ENCODE measurements at places on chromosomes 2 and 18. TPM values are rescaled to one million over a fixed set of nuclear protein-coding genes. Genes with fewer than 3 reads are reported as not detected.

Gene SP140L
- polyA plus RNA-seq = 5.7 TPM

Gene TXNDC2
- polyA plus RNA-seq = not detected

Gene IL36A
- polyA plus RNA-seq = not detected

Gene TUBA4B
- polyA plus RNA-seq = not detected

Gene ZNF397
- 10.9 TPM for polyA plus RNA-seq

Gene WDR7
- polyA plus RNA-seq = 1.7 TPM

Gene FBXO15
- not detected for polyA plus RNA-seq

DNA sequence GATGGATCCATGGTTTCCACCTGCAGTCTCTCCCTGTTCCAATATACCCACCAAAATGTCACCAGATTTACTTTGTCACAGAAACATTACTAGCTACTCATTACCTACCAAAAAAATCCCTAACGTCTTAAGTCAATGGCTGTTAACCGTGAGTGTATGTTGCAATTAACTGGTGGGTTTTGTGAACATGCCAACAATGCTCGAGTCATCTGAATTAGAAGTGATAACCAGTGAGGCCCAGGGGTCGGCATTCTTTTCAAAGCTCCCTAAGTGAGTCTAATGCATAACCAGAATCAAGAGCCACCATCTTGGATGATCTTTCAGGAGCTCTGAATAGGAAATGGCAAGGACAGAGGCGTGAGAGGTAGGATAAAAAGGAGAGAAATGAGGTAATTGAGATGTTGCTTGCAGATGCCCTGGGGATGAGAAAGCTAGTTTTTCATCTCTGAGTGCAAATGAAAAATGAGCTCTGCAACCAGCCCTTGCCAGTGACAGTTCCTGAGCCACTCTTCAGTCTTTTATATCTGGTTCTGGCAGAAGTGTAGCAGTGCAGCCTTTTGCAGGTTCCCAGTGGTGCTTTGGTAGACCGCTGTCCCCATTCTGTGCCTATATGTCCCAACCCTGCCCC is 130.0 kb upstream of the RND3 start:
- no peak overlapping the region for H3K4me3 ChIP-seq
- H3K4me1 ChIP-seq = peaks cover 22% of the 10 kb centered on the region
- H3K27ac ChIP-seq = no peak overlapping the region
- no peaks in the 10 kb centered on the region for H3K27me3 ChIP-seq

GRCh38 chr2:60555783-60556139 is 2.3 kb upstream of the BCL11A start:
- H3K27me3 ChIP-seq = peaks cover 3% of the 10 kb centered on the region
- H3K36me3 ChIP-seq = no peaks in the 10 kb centered on the region
- H3K27ac ChIP-seq = peak overlapping the region; percentile 58
- H3K4me1 ChIP-seq = peaks cover 47% of the 10 kb centered on the region

DNA sequence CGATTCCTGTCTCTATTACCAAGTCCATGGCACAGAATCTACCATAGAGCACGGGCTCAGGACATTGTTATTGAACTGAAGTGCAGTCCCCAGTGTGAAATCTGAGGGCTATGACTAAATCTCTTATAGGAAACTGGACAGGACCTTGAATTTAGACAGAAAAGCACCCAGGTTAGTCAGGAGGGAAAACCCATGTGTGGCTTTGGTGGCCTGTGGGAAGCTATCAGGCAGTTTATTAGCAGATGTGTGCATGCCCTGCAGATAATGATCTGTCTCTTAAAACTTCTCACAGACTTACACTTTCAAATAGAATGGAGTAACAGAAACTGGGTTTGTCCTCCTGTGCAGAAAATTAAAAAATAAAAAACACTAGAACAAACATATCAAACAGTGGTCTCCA is 610.0 kb upstream of the RAB6C start:
- no peaks in the 10 kb centered on the region for H3K4me1 ChIP-seq
- no peak overlapping the region for H3K4me3 ChIP-seq
- no peak overlapping the region for H3K27ac ChIP-seq
- no peaks in the 10 kb centered on the region for H3K36me3 ChIP-seq

- no peaks in the 10 kb centered on the region for H3K27me3 ChIP-seq
- DNase-seq = no peak
- H3K4me1 ChIP-seq = no peaks in the 10 kb centered on the region
- no peaks in the 10 kb centered on the region for H3K36me3 ChIP-seq
Measured at GRCh38 chr18:285817-286216, 18.0 kb upstream of the THOC1 start.

GRCh38 chr2:15714609-15715008 is 122.9 kb downstream of the DDX1 start:
- no peak overlapping the region for H3K27ac ChIP-seq
- no peaks in the 10 kb centered on the region for H3K4me1 ChIP-seq
- no peaks in the 10 kb centered on the region for H3K36me3 ChIP-seq
- H3K27me3 ChIP-seq = no peaks in the 10 kb centered on the region
- H3K4me3 ChIP-seq = no peak overlapping the region

GRCh38 chr2:16031848-16032159 is 91.5 kb downstream of the MYCN start:
- H3K27me3 ChIP-seq = no peaks in the 10 kb centered on the region
- DNase-seq = no peak
- no peaks in the 10 kb centered on the region for H3K36me3 ChIP-seq
- no peak overlapping the region for H3K4me3 ChIP-seq

DNA sequence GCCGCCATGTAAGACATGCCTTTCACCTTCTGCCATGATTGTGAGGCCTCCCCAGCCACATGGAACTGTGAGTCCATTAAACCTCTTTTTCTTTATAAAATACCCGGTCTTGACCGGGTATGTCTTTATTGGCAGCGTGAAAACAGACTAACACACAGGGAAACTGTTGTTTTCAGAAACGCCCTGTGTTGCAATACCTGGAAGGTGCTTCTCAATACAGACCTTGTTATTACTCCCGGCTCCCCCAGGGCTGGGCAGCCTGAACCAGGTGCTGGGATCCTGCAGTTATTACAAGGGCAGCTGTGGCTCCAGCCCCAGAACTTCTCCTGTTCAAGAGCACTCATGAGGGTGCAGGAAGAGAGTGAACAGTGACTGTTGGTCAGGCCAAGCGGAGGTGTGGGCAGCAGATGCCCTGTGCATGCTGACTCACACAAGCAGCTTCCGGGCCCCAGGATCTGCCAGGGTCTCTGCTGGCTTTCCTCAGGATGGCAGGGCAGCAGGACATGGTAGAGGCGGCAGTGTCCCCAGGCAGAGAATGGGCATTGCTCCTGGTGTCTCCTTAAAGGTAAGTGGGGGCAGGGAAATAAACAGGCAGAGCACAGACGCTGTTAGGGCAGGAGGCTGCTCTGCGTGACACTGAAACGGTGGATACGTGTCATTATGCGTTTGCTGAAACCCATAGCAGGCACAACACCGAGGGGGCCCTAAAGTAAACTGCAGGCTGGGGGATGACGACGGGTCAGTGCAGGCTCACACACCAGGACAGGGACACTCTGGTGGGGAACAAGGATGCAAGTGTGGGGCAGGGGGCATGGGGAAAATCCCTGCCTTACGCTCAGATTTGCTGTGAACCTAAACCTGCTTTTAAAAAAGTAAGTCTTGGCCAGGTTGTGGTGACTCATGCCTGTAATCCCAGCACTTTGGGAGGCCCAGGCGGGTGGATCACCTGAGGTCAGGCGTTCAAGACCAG is 89.1 kb downstream of the NDUFA10 start:
- H3K27ac ChIP-seq = no peak overlapping the region
- H3K4me3 ChIP-seq = no peak overlapping the region
- H3K4me1 ChIP-seq = no peaks in the 10 kb centered on the region
- no peak for DNase-seq
- no peaks in the 10 kb centered on the region for H3K36me3 ChIP-seq
- H3K27me3 ChIP-seq = no peaks in the 10 kb centered on the region

GRCh38 chr18:76697441-76697901 is 124.9 kb upstream of the ZNF236 start:
- no peaks in the 10 kb centered on the region for H3K4me1 ChIP-seq
- no peak overlapping the region for H3K4me3 ChIP-seq
- peaks cover 3% of the 10 kb centered on the region for H3K27me3 ChIP-seq
- no peak overlapping the region for H3K27ac ChIP-seq
- no peaks in the 10 kb centered on the region for H3K36me3 ChIP-seq

GRCh38 chr2:83113953-83114352 is 1345.1 kb downstream of the SUCLG1 start:
- no peak for DNase-seq
- no peak overlapping the region for H3K27ac ChIP-seq
- H3K4me3 ChIP-seq = no peak overlapping the region
- no peaks in the 10 kb centered on the region for H3K27me3 ChIP-seq

- no peaks in the 10 kb centered on the region for H3K4me1 ChIP-seq
- H3K27ac ChIP-seq = no peak overlapping the region
- H3K4me3 ChIP-seq = no peak overlapping the region
Measured at GRCh38 chr2:140256080-140256479, 1475.9 kb upstream of the NXPH2 start.

- H3K4me1 ChIP-seq = no peaks in the 10 kb centered on the region
- DNase-seq = no peak
- H3K27me3 ChIP-seq = no peaks in the 10 kb centered on the region
Measured at GRCh38 chr2:6999211-6999877, 82.1 kb downstream of the RNF144A start.

DNA sequence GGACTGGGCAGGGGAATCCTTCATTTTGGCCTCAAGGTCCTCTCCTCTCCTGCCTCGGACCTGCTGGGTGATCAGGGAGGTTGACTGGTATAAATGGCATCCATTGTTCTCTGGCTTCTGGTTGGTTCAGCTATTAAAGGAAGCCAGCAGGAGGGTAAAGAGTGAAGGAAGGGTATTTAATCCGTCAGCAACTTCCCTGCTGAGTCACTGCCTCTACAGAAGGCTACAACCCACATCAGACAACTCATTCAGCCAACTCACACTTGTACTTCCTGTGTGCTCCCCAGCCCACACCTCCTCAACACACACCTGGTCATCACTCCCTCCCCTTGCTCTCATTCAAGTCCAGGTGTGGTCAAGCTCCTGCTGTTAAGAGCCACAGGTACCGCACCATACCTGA is 68.3 kb upstream of the MRPS9 start:
- no peaks in the 10 kb centered on the region for H3K36me3 ChIP-seq
- no peaks in the 10 kb centered on the region for H3K27me3 ChIP-seq
- no peak overlapping the region for H3K27ac ChIP-seq
- DNase-seq = no peak
- H3K4me3 ChIP-seq = no peak overlapping the region
- H3K4me1 ChIP-seq = no peaks in the 10 kb centered on the region

DNA sequence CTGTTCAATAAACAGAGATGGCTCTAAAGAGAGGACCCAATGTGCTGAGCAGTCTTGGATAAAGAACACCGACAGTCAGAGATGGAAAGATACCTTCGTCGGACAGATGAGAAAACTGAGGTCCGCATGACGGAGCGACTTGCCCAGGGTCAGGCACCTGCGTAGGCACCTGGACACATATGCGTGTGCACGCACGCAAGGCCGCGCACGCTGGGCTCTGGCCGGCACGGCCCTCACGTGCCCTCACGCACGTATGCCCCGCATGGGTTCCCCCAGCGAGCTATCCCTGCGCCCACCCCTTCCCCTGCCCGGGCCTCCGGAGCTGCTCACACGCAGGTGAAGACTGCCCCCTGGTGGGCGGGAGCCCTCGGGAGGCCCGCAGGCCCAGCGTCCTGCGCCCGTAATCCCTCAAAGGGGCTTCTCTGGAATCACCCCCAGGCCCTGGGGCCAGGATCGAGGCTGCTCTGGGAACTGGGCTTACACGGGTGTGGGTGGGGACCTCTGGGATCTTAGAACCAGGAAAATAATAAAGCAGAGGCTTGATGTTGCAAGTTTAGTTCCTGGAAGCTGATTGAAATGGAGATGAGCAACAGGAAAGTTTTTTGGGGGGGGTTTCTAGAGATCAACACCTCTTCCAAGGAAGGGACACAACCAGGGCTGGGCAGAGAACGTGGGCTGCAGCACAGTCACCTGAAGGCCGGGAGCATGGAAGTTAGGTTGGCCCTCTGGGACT is 246.3 kb downstream of the TNS1 start:
- DNase-seq = peak; percentile 61
- peak overlapping the region; percentile 12 for H3K4me3 ChIP-seq
- no peaks in the 10 kb centered on the region for H3K27me3 ChIP-seq
- H3K27ac ChIP-seq = no peak overlapping the region
- no peaks in the 10 kb centered on the region for H3K36me3 ChIP-seq
- H3K4me1 ChIP-seq = peaks cover 6% of the 10 kb centered on the region

GRCh38 chr2:202311823-202312388 is 46.3 kb downstream of the NOP58 start:
- peaks cover 39% of the 10 kb centered on the region for H3K36me3 ChIP-seq
- no peak overlapping the region for H3K4me3 ChIP-seq
- no peaks in the 10 kb centered on the region for H3K27me3 ChIP-seq
- no peak overlapping the region for H3K27ac ChIP-seq
- H3K4me1 ChIP-seq = peaks cover 1% of the 10 kb centered on the region
- no peak for DNase-seq

DNA sequence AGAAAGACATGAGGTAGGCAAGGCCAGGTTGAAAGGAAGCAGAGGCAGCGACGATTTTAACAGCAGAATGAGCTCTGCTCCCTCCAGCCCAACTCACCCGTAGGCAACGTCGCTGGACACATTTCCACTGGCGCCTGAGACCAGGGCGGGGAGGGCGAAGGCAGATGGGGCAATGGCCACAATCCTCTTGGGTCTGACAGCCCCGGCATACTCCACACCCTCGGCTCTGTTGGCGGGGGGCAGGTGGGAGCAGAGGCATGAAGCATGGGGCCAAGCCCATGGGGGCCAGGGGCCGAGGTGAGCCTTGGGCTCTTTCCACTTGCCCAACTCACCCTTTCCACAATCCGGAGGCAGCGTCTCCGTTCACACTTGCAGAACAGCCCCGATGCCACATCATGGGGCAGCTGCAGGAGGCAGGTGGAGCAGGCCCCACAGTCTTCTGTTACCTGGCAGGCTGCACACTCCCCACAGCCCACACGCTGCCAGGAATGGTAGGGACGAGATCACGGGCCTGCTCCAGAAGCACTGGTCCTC is 5.8 kb downstream of the MBD1 start:
- no peak overlapping the region for H3K4me3 ChIP-seq
- DNase-seq = no peak
- H3K27me3 ChIP-seq = no peaks in the 10 kb centered on the region
- H3K27ac ChIP-seq = no peak overlapping the region

All from stomach (tissue), 19 donors.